ENCODE measurements at places on chromosomes 7 and 10.

GRCh38 chr10:73780966-73781365 is 882 bp upstream of the CHCHD1 start:
- no peak for DNase-seq

GRCh38 chr10:53836638-53837037 is 964.4 kb downstream of the PCDH15 start:
- DNase-seq, result no peak

- DNase-seq, result no peak
Observed at GRCh38 chr10:113473851-113474250, 79.0 kb upstream of the HABP2 start.

DNA sequence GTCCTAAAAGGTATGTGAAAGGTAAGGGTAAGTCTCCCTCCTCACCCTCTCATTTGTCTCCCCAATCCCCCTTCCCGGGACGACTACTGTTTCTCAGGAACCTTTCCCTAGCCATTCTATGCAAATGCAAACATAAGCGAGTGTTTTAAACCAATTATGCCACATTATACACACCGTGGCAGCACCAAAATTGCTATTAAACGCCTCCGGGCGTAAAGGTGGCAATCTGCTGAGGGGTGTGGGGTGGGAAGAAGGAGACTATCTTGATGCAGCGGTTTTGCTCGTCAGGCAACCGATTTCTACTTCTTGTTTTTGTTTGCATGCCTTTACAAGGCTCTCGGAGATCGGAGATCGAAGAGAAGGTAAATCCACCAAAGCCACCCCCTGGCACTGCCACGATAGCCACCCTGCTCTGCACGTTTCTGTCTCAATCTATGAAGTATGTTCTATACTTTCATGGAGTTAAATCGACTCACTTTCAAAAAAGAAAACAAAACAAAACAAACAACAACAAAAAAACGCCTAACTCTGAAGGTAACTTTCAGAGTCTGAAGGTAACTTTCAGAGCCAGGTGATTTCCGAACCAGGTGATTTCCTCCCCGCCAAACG is 46.0 kb upstream of the CDK1 start:
- DNase-seq, result no peak

GRCh38 chr10:119371704-119372663 is 164.6 kb downstream of the GRK5 start:
- DNase-seq, result no peak

- DNase-seq, result no peak
Observed at GRCh38 chr10:49679480-49679893, at the start of gene C10orf53. C10orf53 (plus strand) TSS chr10:49679651; CDS start chr10:49679698, 47 bp downstream.

DNA sequence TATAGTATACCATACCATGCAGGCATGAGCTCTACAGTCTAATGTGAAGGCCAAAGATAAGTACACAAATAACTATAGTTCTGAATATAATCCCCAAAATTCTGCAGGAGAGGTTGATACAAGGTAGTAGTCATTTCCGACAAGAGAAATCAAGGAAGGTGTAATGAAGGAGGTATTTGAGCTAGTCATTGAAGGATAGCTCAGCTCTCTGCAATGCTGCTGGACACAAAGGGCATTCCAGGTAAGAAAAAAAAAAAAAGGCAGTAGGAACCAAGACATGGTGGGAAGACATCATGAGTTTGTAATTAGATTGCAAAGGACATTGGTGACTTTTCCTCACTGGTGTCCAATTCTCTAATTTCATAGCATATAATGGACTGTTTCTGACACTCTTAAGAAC is 285.3 kb downstream of the AHR start:
- DNase-seq, result no peak

DNA sequence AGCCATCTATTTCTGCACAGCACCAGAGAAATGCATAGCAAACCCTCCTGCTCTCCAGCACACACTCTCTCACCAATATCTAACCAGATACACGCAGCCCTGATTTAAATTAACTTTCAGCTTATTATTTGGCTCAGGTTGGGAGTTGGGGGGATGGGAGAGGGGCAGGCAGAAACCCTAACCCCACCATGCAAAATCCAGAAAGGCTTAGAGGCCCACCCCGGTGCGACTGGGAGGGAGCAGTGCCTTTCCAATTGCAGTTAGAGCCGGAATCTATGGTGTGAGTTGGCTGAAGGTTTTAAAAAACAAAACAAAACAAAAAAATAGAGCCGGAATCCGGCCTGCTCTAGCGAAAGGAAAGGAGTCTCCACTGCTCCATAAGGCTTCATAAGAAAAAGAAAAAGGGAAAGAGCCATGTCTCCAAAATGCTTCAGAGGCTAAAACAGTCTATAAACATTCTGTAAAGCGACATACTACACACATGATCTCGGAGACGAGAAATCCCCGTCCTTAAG is 2.9 kb downstream of the IGF2BP3 start:
- DNase-seq, result no peak

DNA sequence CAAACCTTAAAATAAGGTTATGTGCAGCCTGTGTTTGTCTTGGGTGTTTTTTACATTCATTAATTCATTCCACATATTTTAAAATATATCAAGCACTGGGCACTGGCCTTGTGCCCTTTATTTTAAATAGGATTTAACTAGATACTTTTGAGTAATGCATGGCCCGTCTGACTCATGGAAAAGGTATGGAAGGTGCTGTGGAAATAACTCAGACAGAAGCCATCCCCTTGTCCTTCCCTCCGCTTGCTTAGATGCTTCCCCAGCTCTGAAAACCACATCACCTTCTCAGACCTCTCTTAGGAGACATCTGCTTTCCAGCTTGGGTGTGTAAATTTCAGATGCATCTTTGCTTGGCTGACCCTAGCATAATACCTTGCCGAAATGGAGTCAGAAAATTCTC is 30.5 kb downstream of the SLC18A2 start:
- DNase-seq, result no peak

- DNase-seq, result no peak
Observed at GRCh38 chr10:70335246-70335613, 47.2 kb downstream of the LRRC20 start.

DNA sequence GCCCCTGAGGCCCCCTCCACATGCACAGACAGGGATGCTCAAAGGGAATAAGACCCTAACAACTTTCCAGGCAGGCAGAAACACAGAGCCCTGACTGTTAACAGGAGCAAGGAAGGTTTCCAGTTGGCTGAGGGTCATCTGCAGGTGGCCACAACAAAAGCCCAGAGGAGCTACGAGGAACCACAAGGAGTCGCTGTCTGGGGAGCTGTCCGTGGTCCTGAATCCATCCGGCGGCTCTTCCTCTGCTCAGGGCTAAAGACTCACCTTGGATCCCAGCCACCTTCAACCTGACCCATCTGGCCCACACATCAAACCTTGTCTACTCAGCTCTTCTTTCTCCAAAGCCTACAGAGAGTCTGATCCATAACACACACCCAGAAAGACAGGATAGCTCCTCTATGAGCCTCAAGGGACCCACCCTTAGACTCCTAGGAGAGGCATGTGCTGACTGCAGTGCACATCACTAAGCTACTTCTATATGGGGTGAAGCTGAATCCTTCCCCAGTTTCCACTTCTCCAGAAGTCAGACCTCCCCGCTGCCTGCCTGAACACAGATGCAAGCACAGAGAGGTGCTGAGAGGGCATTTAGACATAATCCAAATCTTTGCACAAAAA is 104.0 kb downstream of the SLIT1 start:
- peak; percentile 54 for DNase-seq

- no peak for DNase-seq
Observed at GRCh38 chr10:85961073-85961472, 405.5 kb downstream of the GRID1 start.

DNA sequence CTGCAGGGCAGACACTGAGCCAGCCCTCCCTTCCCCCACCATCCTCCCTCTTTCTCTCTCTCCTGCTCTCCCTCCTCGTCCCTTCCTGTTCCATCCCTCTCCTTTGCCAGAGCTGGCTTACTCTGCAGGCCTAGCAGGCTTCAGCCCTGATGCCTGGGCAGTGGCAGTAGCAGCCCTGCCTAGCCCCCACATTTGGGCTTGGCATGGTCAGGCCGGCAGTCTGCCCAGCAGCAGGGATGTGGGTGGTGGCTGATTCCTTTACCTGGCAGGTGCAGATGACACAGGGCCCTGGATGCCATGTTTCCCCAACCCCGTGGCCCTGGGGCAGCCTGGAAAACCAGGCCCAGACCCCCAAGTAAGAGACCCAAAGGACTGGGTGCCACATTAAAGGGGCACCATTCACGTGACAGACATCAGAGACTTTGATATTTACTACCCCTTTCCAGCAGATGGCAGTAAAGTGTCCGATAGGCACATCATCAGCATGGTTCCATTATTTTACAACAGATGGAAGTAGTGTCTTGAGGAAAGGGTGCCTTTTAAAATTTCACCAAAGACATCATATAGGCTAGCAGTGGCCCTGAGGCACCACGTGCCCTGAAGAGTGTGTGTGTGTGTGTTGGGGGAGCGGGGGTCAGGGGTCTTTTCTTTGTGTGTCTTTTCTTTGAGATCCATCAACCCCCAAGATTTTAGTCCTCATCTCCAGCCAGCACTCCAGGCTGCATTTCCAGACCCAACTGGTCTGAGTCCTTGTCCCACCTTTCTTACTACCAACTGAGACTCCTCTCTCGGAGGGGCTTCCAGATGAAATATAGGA is 5.9 kb downstream of the KCP start:
- no peak for DNase-seq

- no peak for DNase-seq
Observed at GRCh38 chr7:116802746-116803152, 59.6 kb upstream of the CAPZA2 start.

- DNase-seq, result no peak
Observed at GRCh38 chr10:91592266-91592975, 40.5 kb downstream of the PPP1R3C start.

DNA sequence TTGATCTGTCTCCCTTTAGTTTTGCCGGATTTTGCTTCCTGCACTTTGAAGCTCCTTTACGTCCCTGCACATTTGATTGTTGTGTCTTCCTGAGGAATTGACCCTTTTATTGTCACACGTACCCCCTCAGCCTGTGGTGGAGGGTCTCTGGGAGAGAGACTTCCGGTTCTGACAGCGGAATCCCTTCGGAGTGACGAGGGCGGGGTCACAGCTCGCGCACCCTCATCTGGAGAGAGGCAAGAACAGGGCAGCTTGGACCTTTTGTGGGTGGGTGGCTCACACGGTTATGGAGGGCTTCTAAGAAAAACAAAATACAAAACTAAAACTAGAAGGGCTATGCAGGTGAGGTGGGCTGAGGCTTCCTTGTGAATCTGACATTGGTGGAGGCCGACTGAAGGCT is 26.0 kb downstream of the AMZ1 start:
- DNase-seq, result no peak
